ENCODE measurements at places on chromosomes 6 and 20.

DNA sequence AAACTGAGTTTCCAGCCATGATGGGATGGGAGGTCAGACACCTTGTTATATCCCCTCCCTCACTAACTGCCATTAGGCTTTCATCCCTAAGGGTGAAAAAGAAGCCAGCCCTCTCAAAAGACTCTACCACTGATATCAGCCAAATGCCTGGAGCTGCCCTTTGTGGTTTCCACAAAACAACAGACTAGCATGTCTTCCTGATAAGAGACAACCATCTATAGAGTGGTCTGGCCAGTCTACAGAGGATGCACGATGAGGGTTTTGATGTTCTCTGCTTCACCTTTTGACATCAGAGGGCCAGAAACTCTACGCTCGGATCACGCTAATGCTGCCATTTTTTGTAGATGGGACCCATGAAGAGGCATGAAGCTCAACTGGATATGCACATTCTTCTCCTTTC lies 61.7 kb upstream of the ARHGAP18 start:
- no peak for DNase-seq

DNA sequence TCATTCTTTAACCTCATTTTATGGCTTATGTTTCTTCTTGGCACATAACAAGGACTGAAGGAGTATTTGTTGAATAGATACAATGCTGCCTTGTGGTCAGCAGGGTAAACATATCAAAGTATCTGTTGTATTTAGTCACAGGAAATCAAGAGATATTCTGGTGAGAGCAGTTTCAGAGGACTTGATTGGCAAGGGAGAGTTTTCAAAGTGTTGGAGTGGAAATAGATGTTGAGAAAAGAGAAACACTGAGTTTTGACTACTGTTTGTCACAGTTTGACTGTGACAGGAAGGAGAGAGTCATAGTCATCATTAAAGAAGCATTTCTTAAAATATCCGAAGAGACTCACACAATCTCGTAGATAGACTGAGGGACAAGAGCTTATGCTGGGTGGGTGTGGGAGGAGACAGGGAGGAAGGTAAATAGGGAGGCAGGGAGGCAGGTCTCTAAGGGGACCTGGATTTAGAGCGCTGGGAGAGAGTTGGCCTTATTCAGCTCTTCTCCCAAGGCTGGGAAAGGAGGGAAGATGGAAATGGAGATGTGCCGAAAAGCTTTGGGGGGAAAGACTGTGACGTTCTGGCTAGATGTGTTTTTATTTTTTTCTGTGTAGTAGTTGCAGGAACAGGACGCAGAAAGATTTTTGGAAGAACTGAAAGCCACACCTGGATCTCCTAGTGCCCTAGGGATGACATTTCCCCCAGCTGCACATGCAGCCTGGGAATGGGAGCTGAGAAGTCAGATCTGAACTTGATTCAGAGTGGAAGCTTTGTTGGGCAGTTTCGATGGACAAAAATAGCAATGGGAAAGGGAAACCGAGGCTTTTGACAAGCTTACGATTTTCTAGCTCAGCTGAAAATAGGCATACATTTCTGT lies 65.0 kb upstream of the IFNGR1 start:
- no peak for DNase-seq

GRCh38 chr6:31267651-31268368 lies 4.1 kb downstream of the HLA-C start:
- no peak for DNase-seq

DNA sequence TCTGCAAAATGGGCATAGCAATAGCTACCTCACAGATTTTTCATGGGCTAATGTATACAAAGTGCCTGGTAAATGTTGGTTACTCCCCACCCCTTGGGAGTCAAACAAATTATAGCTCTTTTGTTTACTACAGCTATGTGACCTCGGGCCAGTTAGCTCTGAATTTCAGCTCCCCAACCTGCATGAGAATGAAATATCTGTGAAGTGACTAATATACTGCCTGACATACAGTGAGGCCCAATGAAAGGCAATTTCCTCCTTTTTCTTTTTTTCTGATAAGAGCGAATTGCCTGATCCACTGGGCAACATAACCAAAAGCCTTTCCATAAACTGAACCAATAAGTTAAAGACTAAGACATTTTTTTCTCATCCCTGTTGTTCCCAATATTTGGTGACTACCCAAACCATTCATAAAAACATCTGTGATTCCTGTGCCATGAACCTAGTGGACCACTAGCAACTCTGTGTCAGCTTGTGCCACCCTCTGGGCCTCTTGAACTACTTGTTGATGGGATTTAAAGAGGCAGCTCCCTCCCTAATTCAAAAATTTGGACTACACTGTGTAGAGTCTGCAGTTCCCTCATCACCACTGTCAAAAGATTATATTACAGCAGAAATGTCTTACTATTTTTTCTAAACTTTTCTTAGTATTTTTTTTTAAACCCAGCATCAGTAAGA lies 91.9 kb upstream of the TMEM30A start:
- no peak for DNase-seq

GRCh38 chr20:434661-435419 lies 26.7 kb downstream of the RBCK1 start:
- no peak for DNase-seq

DNA sequence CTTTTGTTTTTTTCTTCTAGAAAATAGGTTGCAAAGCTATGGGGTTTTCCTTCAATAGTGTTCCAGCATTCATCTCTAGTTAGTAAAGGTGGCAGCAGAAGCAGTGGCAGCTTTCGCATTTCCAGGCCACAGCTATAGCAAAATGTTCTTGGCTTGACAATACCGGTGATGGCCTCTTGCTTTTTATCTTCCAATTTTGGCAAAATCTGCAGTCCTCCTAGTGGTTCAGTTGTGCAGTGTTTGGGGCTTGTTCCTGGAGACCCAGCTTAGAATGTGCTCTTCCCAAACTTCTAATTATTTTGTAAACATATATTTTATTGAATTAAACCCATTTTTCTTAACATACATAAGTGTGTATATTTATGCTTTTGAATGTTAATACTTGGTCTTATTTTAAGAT lies 370.6 kb upstream of the MAN1A1 start:
- DNase-seq = no peak

GRCh38 chr20:37426106-37426505 lies 80.2 kb downstream of the SRC start:
- DNase-seq = no peak

DNA sequence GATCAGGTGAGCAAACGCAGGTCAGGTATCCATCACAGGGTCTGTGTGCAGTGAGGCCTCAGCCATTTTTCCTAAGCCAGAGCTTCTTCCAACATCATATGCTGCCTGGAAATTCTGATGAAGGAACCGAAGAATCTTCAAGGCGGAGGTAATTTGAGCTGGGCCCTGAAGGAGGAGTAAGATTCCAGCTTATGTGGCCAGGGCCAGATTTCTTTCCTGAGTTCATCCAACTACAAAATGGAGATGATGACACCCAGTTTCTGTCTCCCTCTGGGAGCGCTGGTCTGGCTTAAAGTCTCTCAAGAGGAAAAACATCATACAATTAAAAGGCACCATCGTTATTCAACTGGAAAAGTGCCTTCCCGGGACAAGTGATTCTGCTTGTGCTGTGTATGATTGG lies 6.9 kb upstream of the MANBAL start:
- DNase-seq = no peak

DNA sequence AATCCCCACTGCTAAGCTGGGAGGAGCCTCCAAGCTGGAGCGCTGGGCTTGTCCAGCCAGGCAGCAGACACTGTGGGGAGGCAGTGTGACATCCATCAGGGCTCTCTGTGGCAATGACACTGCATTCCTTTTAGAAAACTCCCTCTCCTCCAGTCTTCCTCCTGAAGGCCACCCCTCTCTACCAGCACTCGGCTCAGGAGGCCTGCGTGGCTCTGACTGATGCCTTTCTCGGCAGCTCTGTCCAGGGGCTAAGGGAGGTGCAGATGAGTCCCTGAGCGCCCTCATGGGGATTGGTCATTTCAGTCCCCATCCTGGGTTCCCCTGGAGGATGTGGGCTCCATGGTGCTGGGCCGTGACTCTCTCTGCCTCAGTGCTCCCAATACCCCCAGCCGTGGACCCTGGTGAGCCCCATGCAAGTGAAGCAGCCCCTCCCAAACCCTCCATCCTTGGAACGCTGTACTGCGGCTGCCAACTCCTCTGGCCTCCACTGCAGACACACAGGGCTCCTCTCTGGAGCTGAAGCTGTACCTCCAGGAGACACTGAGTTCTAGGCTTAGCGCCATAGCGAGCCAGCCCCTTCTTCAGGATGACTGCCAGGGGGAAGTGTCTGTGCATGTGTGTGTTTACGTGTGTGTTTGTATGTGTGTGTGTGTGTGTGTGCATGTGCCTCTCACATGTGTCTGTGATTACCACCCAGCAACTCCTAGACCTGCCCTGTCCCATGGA lies 209.6 kb downstream of the ERMARD start:
- DNase-seq = no peak

DNA sequence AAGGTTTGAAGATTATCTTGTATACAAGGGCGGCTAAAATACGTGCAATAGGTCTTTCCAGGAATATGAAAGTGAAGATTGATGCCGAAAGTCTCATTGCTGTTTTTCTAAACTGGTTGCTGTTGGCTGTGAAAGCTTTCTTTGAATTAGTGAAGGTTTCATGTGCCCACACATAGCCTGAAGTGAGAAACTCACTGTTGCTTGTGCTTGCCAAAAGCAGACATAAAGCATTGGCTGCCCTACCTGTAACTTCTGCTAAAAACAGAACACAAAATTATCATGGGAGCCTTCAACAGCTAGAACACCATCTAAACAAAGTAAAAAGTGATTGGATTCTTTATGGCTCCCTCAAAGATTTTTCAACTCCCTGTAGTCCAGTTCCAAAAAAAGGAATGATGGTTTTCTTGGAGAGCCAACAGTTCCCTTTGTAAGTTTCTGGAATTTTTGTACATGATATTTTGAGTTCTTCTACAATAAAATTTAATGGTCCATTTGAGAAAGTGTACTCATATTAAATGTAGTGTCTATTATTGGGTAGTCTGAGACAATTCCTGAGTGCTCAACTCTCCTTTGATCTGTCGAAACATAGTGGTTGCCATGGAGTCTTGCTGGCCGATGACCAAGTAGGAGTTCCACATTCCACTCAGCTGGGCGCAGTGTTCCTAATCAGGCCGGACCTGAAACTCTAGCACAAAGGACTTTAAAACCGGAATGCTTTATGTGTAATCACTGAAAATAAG lies 68.5 kb downstream of the PLEKHG1 start:
- peak; percentile 29 for DNase-seq

DNA sequence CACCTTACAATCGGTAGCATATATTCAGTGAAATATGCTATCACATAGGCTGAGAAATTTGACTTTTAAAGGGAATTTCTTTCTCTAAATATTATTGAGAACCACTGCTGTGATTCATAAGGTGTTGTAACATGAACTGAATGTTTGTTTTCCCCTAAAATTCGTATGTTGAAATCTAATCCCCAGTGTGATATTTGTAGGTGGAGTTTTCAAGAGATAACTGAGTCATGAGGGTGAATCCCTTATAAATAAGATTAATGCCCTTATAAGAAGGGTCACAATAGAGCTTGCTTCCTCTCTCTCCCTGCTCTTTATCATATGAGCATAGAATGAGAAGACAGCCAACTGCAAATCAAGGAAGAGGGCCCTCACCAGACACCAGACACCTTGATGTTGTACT lies 64.8 kb downstream of the LMBRD1 start:
- DNase-seq = no peak

- DNase-seq = no peak
These were observed 59.1 kb downstream of the ZHX3 start for GRCh38 chr20:41258474-41258873.

DNA sequence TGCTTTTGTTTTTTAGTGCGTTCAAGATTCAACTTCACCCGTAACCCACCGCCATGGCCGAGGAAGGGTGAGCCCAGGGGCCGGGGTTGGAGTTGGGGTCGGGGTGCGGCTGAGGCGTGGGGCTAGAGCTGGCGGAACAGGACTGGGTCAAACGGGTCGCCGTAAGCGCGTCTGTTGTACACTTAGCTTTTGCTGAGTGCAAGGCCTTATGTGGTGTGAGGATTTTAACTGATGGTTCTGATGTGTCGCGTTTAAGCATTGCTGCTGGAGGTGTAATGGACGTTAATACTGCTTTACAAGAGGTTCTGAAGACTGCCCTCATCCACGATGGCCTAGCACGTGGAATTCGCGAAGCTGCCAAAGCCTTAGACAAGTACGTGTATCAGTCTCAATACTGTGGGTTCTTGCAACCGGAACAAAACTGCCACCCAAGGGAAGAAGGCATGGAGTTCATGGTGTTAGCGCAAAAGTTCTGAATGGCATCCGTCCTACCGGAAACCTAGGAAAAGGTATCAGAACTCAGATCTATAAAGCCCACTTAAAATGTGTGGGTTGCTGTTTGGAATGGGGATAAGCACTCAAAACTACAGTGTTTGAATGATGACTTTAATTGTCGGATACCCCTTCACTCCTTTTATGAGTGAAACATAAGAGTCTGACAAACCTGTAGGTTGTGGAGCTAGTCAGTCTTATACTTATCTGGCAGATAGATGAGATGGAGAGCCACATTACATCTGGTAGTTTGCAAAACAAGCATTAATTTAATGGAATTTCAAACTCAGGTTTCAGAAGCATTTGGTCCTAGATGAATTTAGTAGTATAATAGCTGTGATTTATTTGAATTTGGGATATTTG lies 574 bp downstream of the RPS12 start:
- DNase-seq = no peak

GRCh38 chr6:108767418-108768165 lies 80.6 kb upstream of the ARMC2 start:
- no peak for DNase-seq
